ENCODE measurements at places on chromosomes 12 and 14.

DNA sequence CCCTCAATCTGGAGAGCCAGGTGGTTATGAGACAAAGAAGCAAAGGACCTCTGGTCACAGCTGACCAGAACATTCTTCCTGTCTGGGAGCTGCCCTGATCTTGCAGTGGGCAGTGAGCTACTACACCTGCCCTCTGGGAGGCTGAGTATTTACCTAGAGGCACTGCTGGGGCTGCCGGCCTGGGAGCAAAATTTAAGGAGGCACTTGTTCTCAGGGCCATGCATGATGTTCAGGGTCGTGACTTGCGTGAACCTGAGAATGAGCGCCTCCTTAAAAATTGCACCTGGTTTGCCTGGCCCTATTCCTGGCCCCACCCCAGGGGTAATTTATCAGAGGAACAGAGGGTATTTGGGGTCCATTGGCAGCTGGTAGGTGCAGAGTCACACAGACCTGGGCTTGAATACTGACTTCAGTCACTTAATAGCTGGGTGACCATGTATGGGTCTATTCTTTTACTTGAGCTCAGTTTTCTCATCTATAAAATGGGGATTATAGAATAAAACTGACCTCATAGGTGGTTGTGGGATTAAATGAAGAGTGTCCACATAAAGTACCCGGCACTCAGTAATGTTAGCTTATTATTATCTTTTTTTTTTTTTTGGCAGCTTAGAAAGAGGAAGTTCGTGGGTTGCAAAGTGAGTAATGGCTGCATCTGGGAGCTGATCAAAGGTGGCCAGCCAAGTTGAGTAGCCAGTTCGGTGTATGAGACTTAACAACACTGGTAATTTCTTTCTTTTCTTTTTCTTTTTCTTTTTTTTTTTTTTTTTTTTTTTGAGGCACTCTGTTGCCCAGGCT is 107.4 kb upstream of the MED13L start:
- no peaks in the 10 kb centered on the region for H3K36me3 ChIP-seq
- no peak overlapping the region for H3K4me3 ChIP-seq
- no peaks in the 10 kb centered on the region for H3K4me1 ChIP-seq
- no peaks in the 10 kb centered on the region for H3K27me3 ChIP-seq
- no peak for DNase-seq
- H3K27ac ChIP-seq = no peak overlapping the region

- H3K36me3 ChIP-seq = no peaks in the 10 kb centered on the region
- no peak overlapping the region for H3K27ac ChIP-seq
- H3K27me3 ChIP-seq = no peaks in the 10 kb centered on the region
Observed at GRCh38 chr12:46214668-46215436, 54.0 kb downstream of the SLC38A1 start.

DNA sequence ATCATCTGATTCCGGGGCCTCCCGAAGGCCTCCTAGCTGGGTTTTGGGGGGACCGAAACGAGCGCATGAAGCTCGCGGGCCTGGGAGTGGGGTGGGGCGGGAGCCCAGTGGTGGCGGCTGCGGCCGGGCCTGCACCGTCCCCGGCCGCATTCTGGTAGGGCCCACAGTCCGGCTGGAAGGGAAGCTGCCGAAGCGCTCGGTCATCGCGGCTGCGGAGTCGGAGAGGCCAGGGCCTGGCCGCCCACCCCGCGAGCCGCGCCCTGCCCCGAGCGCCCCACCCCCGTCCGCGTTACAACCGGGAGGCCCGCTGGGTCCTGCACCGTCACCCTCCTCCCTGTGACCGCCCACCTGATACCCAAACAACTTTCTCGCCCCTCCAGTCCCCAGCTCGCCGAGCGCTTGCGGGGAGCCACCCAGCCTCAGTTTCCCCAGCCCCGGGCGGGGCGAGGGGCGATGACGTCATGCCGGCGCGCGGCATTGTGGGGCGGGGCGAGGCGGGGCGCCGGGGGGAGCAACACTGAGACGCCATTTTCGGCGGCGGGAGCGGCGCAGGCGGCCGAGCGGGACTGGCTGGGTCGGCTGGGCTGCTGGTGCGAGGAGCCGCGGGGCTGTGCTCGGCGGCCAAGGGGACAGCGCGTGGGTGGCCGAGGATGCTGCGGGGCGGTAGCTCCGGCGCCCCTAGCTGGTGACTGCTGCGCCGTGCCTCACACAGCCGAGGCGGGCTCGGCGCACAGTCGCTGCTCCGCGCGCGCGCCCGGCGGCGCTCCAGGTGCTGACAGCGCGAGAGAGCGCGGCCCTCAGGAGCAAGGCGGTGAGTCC is at the start of gene KLC1:
Gene KLC1 (plus strand): TSS at position 528 of the 819 bp plus-strand sequence. CDS start 25,354 bp downstream, outside the sequence.
- H3K36me3 ChIP-seq = no peaks in the 10 kb centered on the region
- H3K4me3 ChIP-seq = peak within 1 kb of the TSS; percentile 49
- H3K27me3 ChIP-seq = no peaks in the 10 kb centered on the region
- H3K27ac ChIP-seq = peak within 1 kb of the TSS; percentile 99

- no peak overlapping the region for H3K27ac ChIP-seq
- peak; percentile 51 for DNase-seq
- H3K4me1 ChIP-seq = no peaks in the 10 kb centered on the region
- H3K36me3 ChIP-seq = no peaks in the 10 kb centered on the region
- H3K27me3 ChIP-seq = no peaks in the 10 kb centered on the region
Observed at GRCh38 chr14:55721353-55721752, 141.3 kb downstream of the KTN1 start.

GRCh38 chr14:32571551-32571950 is 242.5 kb downstream of the AKAP6 start:
- H3K4me3 ChIP-seq = no peak overlapping the region
- no peaks in the 10 kb centered on the region for H3K27me3 ChIP-seq
- H3K4me1 ChIP-seq = no peaks in the 10 kb centered on the region
- H3K36me3 ChIP-seq = no peaks in the 10 kb centered on the region
- no peak for DNase-seq

DNA sequence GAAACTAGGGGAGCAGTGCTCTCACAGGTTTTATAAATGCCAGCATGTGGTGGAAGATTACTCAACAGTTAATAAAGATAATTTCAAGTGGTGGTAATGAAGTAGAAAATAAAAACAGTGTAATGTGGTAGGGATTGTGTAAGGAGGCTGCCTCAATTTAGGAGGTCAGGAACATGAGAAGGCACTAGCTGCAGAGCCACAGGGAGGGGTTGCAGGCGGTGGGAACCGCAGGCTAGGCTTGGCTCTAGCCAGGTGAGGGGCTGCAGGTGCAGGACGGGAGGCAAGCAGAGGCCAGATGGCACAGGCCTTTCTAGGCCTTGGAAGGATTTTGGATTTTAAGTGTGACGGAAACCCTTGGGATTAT is 768 bp downstream of the METTL25 start:
- no peaks in the 10 kb centered on the region for H3K27me3 ChIP-seq
- peak overlapping the region; percentile 75 for H3K4me3 ChIP-seq
- no peak for DNase-seq
- peak overlapping the region; percentile 95 for H3K27ac ChIP-seq

GRCh38 chr14:51260225-51260624 is 20.2 kb downstream of the TMX1 start:
- no peaks in the 10 kb centered on the region for H3K27me3 ChIP-seq
- H3K27ac ChIP-seq = no peak overlapping the region
- no peak for DNase-seq
- no peak overlapping the region for H3K4me3 ChIP-seq
- H3K4me1 ChIP-seq = no peaks in the 10 kb centered on the region

GRCh38 chr14:105343194-105343593 is 28.6 kb downstream of the PACS2 start:
- DNase-seq = no peak
- no peak overlapping the region for H3K4me3 ChIP-seq
- H3K36me3 ChIP-seq = no peaks in the 10 kb centered on the region
- no peaks in the 10 kb centered on the region for H3K27me3 ChIP-seq
- H3K4me1 ChIP-seq = peaks cover 5% of the 10 kb centered on the region

DNA sequence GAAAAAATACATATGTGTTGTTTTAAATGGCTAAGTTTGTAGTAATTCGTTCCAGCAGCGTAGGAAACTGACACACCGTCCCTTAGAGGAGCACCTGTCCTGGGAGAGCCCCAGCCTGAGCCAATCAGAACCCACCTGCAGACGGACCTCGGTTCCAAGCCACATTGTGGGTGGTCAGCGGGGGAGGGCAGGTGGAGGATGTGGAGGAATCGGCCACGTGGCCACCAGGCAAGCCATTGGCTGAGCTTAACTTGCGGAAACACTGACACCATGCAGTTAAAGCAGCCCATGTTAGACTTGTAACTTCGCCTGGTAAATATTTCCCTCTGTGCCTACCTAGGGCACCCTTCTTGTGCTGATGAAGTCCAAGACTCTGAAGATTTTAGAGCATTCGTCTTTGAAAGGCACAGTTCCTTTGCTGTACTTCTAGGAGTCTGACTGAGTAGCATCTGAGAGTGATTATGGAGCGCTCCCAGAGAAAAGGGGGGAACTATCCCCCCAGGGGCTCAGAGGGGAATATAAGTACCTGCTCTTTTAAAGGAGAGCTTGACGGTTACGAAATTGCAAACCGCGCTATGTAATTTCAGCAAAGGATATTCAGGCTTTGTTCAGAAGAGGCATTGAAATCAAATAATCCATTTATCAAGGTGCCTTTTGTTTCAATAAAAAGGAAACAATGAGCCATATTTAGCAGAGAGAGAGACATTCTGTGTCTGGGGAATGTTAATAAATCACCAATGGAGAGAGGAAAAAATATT is 135.7 kb downstream of the TMEM132C start:
- DNase-seq = no peak
- H3K36me3 ChIP-seq = no peaks in the 10 kb centered on the region
- no peaks in the 10 kb centered on the region for H3K4me1 ChIP-seq
- H3K27me3 ChIP-seq = no peaks in the 10 kb centered on the region
- no peak overlapping the region for H3K4me3 ChIP-seq

DNA sequence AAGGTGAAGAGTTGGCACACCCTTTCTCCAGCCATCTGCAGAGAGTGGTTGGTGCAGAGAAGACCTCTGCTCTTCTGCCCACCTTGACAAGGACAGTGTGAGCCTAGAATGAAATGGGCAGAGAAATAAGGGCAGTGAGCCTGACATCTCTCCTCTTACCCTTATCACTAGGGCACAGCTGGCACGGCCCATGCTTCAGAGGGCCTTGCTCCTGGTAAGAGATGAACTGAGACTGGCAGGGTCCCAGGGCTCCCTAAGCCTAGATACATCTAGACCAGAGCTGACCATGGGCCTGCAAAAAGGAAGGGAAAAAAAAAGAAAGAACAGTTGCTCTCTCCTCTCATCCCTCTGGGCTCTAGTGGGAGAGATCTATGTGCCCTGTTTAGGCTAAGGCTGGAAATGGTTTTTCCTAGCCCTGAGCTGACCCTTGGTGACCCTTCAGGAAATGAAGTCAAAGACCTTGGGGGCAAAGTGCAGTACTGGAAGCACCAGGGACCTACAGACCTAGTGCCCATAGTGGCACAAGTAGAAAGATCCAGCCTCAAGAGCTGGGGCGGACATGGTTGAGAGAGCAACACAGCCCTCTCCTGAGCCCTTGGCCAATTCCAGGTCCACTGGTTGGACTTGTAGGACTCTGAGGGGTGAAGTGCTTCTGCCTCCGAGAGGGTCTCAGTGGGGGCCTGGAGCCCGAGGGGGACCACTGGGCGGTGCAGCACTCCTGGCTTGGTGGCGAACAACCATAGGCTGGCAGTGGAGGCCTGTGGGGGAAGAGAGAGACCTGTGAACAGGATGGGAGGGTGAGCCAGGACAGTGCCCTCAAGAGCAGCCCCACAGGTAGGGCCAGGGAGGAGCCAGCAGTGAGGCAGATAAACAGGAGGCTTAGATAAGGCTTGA is 22.0 kb downstream of the PRPF40B start:
- H3K27me3 ChIP-seq = no peaks in the 10 kb centered on the region
- no peaks in the 10 kb centered on the region for H3K36me3 ChIP-seq
- DNase-seq = no peak
- H3K4me3 ChIP-seq = no peak overlapping the region
- peaks cover 4% of the 10 kb centered on the region for H3K4me1 ChIP-seq
- H3K27ac ChIP-seq = no peak overlapping the region

All from adrenal gland (tissue), 19 donors.